ENCODE measurements at places on chromosomes 3 and 15.

DNA sequence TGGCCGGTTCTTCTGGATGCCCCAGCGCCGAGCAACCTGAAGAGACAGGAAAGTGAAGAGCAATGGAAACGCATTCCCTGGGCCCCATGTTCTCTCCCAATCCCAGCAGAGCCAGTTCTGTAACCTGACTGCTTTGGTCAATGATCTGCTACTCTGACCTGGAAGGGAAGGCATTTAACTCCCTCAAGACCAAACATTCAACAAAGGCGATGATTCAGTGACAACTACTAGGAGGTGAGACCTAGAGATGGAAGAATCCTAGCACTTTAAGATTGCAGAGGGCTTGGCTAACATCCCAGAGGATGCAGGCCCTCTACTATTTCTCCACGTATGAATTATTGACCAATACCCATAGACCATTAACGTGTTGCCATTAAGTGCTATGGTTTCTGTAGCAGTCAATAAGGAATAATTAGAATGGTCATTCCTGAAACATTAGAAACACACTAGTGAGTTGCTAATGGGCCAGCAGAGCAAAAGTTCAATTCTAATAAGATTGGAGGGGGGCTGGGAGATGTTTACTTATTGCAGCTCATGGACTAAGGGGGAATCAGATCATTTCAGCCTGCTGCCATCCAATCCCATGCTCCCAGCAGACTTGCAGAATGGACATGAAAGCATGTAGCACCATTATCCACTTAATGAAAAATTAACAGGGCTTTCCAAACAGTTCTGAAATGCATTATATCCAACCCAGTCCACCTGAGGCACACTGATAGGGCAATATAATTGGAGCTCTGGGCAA is 56.6 kb downstream of the ETV5 start:
- DNase-seq = no peak

DNA sequence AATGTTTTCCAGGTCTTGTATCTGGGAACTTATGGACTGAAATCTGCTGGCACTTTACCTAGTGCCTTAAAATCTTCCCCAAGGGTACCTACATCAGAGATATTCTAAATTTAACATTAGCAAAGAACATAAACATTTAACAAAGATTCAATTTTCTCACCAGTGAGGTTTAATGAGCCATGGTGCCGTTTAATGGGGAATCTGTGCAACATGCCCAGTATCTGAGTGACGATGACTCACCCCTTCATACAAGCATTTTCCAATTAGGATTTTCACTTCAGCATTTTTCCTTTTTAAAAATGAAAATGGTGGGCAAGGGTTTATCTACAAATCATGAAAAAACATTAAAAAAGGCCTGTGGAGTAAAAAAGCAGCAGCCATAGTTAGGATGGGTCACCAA is 189.4 kb downstream of the SLC9A9 start:
- no peak for DNase-seq

DNA sequence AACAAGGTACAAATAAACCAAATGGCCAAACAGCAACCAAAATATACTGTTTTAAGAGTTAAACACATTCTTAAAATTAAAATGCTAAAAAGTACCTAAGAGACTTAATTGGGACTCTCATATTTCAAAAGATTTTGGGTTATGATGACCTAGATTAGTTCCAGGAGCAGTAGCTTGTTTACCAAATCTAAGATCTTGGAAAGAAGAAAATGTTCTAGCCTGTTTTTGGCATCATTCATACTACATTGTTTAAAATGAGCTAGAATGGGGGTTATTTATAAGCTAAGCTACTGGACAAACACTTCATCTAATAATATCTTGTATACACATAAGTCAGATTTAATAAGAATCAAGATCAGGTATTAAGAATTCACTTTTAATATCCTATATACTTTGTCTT is 22.8 kb downstream of the ATOSA start:
- no peak for DNase-seq

GRCh38 chr3:43582866-43583265 is 38.9 kb downstream of the ANO10 start:
- DNase-seq = no peak

DNA sequence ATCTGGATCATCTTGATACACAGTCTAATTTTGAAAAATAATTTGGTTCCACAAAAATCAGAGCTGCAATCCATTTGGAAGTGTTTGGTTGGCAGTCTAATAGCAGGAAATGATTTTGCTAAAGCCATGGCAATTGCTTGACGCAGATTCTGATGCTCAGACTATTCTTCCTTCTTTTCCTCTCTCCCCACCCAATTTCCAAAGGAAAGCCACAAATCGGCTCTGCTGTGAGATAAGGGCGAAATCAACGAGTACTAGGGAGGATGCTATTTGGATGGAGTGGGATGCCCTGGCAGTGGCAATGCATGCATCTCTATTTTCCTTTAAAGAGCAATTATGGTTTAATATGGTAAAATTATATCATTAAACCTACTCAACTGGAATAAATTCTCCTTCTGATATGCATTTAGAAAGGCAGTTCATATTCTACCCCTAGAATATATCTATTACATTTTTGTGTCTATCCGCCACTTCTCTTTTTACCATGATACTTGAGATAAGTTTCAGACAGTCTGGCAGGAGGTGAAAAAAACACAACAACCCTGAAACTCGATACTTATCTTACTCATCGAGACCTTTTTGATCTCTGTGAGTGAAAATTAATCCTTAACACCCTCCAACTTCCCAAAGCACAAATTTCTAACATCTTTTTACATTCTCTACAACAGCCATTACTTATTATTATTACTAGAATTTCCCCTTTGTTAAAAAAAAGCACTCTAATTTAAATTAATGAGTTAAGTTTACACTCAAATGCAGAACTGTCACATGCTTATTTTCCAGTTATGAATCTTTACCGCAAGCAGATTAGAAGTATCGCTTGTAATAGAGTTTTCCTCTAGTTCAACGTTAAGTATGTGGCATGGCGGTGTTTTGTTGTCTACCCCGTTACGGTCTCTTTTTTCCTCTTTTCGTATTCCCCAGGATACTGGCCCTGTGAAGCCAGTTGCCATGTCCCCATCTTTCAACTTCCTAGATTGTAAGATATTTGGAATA is 433.3 kb downstream of the FOXP1 start:
- no peak for DNase-seq

GRCh38 chr15:99996660-99997059 is 263.4 kb upstream of the LYSMD4 start:
- no peak for DNase-seq

GRCh38 chr3:133956353-133956752 is 60.7 kb upstream of the RAB6B start:
- no peak for DNase-seq

- no peak for DNase-seq
These were observed 35.3 kb downstream of the ZBTB38 start for GRCh38 chr3:141403576-141403975.

DNA sequence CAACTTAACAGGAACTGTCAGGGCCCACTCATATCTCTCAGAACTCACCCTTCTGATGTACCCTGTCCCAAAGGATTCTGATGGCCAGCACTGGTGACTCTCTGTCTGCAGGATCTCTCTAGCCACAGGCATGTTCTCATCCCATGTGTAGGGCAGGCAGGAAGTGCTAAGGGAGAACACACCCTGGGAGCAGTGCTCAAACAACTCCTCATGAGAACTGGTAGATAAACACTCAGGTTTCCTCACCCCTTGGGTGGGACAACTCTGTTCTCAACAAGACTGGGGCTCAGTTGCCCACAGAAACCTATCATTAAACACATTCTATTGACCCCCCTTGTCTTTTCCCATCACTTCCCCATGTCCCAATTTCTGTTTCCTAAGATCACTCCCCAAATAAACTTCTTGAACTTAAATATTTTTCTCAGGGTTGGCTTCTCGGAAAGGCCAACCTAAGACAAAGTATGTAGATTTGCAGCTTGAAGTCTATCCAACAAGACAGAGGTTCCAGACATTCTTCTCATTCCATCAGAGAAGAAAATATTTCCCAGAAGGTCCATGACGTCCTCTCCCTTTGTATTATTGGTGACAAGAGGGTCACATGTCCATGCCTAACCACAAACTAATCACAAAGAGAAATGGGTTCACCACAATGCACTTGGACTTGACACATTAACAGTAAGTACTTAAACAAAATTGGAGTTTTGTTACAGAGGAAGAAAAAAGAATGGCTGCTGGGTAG is 276.6 kb upstream of the GADL1 start:
- no peak for DNase-seq

- no peak for DNase-seq
These were observed 314.5 kb downstream of the TLE3 start for GRCh38 chr15:69783211-69783610.

DNA sequence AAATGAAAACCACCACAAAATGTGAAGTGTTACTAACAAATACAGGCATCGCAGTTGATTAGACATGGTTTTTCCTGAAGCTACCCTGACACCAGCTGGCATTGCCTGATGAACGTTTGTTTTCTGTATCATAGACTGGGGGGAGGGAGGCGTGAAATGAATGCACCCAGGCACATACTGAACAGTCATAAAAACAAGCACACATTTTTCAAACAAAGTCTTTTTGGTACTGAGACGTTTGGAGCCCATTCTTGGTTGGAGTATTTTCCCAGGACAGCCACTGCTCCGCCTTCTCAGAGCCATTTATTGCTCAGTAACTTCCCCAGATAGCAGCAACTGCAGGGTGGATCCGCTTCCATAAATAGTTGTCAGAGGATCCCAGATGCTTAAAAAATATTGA is 52.4 kb downstream of the KLF13 start:
- DNase-seq = no peak

DNA sequence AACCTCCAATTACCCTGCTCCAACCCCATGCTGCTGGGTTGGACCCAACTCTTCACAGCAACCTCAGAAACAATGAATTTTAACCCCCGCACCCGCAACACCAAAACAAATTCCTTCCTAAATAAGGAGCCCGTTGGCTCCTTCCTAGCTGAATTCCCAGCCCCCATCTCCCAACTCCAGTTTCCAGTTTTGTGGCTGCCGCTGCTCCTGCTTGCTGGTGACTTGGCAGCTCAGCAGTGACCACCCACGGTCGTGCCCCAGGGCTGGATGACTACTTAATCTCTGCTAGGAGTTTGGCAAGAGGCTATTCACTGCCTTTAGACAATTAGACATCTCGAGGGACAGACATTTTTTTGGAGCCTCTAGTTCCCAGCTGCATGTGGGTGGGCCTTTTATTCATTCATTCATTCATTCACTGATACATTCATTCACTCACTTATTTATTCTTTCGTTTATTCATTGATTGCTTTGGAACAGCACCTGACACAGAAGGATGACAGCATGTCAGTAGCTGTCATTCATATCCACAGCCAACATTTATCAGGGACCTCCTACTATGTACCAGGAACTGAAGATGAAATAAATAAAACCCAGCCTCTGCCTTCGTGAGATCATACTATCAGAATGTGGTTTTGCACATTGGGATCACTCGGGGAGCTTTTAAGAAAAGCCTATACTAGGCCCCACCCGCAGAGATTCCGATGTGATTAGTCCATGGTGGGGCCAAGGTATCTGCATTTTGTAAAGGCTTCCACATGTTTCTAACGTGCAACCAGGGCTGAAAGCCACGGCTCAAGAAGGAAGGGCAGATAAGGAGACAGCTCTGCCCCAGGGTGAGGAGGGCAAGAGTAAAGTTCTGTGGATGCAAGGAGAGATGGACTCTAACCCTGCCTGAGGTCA is 256.5 kb downstream of the SHQ1 start:
- DNase-seq = peak; percentile 58

GRCh38 chr3:130915567-130916292 is 21.8 kb downstream of the ATP2C1 start:
- DNase-seq = no peak

DNA sequence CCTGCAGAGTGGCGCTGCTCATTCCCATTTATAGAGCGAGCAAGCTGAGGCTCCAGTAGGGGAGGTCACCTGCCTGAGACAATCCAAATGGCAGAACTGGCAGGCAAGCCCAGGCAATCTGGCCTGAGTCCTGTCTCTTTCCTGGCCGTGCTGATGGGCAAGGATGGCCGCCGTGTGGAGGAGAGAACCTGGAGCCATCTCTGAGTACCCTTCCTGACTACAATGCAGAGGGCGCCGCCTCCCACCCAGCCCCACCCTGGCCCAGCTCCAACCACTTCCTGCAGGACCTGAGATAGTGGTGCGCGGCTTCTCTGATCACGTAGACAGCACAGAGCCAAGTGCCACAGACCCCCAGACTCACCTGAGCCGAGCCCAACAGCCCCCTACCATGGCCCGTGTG is 7.0 kb downstream of the TLR9 start:
- no peak for DNase-seq

- DNase-seq = no peak
These were observed 210.8 kb upstream of the NR2E3 start for GRCh38 chr15:71599418-71600151.

- DNase-seq = no peak
These were observed 134.3 kb upstream of the LRRN1 start for GRCh38 chr3:3664935-3665334.

DNA sequence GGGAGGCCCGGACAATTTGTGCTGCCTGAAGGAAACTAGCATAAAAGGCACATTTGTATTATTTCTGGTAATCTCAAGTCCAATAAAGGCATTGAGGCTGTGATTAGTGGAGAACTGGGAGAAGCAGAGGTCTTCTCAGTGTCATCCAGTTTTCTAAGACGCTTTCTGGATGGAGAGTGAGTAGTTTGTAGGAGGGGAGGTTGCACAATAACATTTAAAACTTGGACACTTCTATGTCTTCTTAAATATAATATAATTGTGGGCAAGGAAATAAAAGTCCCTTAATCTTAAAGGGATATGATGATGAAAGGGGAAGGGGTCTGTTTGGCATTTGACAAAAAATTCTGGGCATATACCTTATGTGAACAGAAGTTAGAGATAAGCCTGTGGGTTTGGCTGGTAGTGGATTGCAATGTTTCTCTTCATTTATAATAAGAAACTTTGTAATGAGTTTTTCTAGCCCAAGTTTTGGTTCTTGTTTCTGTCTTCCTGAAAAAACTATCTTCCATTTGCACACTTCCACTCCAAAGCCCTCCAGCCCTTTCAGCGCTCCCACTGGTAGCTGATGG is 291.6 kb upstream of the TGFBR2 start:
- DNase-seq = no peak

DNA sequence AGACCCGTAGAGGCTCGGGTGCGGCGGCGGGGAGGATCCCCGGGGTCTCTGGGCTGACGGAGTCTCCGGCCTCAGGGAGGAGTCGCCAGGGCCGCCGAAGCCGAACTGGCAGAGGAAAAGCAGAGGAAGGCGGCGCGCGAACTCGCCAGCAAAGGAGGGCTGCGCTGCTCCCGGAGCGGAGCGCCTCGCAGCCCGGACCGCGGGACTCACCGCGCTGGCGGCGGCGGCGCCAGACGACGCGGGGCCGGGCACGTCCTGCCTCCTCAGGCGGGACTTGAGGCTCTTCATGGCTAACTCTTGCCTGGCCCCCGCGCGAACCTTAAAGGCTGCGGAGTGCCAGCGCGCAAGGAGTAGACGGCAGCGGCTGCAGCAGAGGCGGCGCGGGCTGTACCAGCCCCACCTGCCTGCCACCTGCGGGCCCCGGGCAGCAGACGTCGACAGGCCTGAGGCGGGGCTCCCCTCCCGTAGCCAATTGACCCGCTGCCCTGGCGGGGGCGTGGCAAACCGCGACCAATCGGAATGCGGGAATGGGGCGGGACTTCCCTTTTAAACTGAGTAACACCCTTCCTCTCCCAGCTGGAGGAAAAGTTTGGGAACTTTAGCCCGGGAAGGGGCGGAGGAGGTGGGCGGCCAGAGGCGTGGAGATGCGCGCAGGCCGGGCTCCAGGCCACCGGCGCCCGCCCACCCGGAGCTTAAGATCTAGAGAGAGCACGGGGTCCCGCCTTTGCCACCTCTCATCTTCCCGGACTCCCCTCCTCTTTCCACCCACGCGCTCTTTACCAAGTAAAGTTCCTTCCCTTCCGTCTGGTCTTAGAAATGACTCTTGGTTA is at the start of gene UACA:
UACA (minus strand) TSS at position 439 of the 830 bp plus-strand sequence; CDS start at position 288, 151 bp downstream.
- DNase-seq = peak; percentile 99

- DNase-seq = no peak
These were observed 151.4 kb downstream of the NFKBIZ start for GRCh38 chr3:102000620-102001209.
